ENCODE measurements at places on chromosomes 12 and 14. TPM values are rescaled to one million over a fixed set of nuclear protein-coding genes. Genes with fewer than 3 reads are reported as not detected.

The OR4E2 gene
- total RNA-seq, result not detected

The COL2A1 gene
- 1.7 TPM for total RNA-seq

The RPS6KL1 gene
- total RNA-seq, result 20.0 TPM

The RAB2B gene
- 29.5 TPM for total RNA-seq

The KIF5A gene
- 1.2 TPM for total RNA-seq

The ZNF385A gene
- 11.6 TPM for total RNA-seq

- no peak for DNase-seq
These were observed 27.5 kb upstream of the IRF2BPL start for GRCh38 chr14:77055981-77056380.

- DNase-seq, result peak; percentile 23
These were observed 123.9 kb upstream of the FOXN3 start for GRCh38 chr14:89540830-89541470.

DNA sequence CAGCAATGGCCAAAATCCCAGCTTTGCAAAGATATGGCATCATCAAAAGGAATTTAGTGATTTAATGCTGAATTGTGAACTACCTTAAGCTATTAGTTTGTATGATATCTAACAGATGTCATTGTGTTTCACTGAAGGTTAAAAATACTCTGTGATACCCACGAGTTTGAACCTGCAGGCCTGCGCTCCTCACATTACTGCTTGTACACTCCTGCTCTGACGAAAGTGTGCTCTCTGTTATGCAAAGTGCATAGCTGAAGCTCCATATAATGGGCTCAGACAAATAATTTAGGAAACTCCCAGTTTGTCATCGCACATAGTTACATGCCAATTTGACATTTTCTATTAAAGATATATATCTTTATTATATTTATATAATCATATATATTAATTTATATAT, 52.2 kb downstream of the SPPL3 start:
- no peak for DNase-seq

GRCh38 chr14:88551980-88552431, 2.8 kb downstream of the PTPN21 start:
- DNase-seq, result no peak

- DNase-seq, result peak; percentile 2
These were observed 95.9 kb upstream of the PPP2R5C start for GRCh38 chr14:101665478-101666078.
